ENCODE measurements at places on chromosomes 5 and 9. TPM values are rescaled to one million over a fixed set of nuclear protein-coding genes. Genes with fewer than 3 reads are reported as not detected.

Gene SLC4A9
- total RNA-seq: not detected

GRCh38 chr9:112751056-112751795 is 666 bp downstream of the SNX30 start:
- H3K4me1 ChIP-seq: no peaks in the 10 kb centered on the region
- peak overlapping the region; percentile 71 for H3K27ac ChIP-seq
- no peaks in the 10 kb centered on the region for H3K27me3 ChIP-seq
- H3K4me3 ChIP-seq: peak overlapping the region; percentile 93
- peak; percentile 61 for DNase-seq
- no peaks in the 10 kb centered on the region for H3K36me3 ChIP-seq

GRCh38 chr5:6761333-6761732 is 48.1 kb downstream of the TENT4A start:
- H3K4me1 ChIP-seq: no peaks in the 10 kb centered on the region
- no peaks in the 10 kb centered on the region for H3K27me3 ChIP-seq
- no peak overlapping the region for H3K4me3 ChIP-seq
- H3K36me3 ChIP-seq: no peaks in the 10 kb centered on the region
- H3K27ac ChIP-seq: no peak overlapping the region

GRCh38 chr5:74460694-74461093 is 179.8 kb downstream of the ENC1 start:
- DNase-seq: no peak
- no peak overlapping the region for H3K27ac ChIP-seq
- H3K4me1 ChIP-seq: no peaks in the 10 kb centered on the region
- no peaks in the 10 kb centered on the region for H3K27me3 ChIP-seq

Gene DEPDC1B
- total RNA-seq: under 0.01 TPM

DNA sequence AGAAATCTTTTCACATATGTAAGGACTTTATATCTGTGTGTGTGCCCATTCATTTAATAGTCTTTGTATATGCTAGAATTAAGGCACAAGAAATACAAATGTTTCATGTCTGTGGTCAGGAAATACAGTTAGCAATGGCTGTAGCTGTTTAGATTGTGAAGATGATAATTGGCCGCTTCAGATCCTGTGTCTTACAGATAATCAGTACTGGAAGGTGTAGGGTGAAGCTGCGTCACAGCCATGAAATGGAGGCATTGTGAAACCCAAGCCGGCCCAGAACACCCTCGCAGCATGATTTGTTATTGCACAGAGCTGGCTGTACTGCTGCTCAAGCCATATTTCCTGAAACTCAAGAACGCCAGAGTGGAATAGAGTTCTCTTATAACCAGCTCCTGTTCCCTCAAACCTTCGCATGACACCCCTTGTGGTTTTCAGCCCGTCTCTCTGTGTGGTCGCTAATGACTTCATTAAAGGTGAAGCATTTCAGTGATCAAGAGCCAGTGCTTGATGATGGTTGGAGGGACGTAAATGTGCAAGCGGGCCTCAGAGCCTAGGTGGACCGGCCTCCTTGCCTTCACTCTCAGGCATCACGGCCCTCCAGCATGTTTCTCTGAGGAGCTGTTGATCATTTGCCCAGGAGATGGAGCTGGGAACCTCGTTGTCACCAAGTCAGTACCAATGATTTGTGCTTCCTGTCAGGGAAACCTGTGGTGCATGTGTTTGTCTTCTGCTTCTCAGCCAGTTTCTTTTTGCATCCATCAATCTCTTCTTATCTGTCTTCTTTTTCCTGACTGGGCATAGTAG is 80.1 kb downstream of the F2RL2 start:
- DNase-seq: no peak
- no peak overlapping the region for H3K4me3 ChIP-seq
- H3K27ac ChIP-seq: peak overlapping the region; percentile 44
- H3K27me3 ChIP-seq: no peaks in the 10 kb centered on the region
- H3K36me3 ChIP-seq: no peaks in the 10 kb centered on the region

DNA sequence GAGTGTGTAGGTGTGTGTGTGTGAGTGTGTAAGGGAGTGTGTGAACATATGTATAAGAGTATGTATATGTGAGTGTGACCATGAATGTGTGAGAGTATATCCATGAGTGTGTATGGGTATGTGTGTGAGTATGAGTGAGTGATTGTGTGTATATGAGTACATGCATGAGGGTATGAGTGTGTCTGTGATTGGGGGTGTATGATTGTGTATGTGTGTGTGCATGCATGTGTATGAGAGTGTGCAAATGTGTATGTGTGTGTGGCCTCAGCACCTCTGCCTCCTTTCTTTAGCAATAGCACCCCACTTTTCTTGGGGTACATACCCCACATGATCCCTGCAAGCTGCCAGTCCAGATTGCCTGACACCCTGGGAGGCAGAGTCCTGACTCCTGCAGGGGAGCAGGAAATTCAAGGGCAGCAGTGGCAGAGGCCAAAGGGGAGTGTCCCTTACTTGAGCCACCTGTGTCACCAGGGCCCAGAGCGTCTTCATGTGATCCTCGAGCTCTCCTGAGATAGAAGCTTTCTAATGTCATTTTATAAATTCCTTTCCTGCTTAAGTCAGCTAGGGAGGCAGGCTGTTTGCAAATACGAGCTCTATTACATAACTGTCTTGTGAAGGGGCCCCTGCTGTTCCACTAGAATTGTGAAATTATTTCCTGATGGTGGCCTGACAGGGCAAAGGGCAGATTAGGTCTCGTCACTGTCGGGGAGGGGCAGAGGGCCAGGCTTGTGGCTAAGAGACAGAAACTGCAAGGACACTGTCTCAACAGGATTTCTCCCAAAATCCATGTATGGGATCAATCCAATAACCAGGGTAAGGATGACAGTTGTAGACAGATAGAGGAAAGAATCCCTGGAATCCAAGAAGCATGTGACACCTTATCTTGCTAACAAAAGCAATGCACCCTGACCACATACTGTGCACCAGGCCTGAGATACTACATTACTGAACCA is 389.1 kb downstream of the GADD45G start:
- no peaks in the 10 kb centered on the region for H3K36me3 ChIP-seq
- no peak overlapping the region for H3K4me3 ChIP-seq
- DNase-seq: no peak
- no peaks in the 10 kb centered on the region for H3K27me3 ChIP-seq

Gene PKD2L2
- total RNA-seq: 0.64 TPM

Gene ARL14EPL
- total RNA-seq: not detected

DNA sequence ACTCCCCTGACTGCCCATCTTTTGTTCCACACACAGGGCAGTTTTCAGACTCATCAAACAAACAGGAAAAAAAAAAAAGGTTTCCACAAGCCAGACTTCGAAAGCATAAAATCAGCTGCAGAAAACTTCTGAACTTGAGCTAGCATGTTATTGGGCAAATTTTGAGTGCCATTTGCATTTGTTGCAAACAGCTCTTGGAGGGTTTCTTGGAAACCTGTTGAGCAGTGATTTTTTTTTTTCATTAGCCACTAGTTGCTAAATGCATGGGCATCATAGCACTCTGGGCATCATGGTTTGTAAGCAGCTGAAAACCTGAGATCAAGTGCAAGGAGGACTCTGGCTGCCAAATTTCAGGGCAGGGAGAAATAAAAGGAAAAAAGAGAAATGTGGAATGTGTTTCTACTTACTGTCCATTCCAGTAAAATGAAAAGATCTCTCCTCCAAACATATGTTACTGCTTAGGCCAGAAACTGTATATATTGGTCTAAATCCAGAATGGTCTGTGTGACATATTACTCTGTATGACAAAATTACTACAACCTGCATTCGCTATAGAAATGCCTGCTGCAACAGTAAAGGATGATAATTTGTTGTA is 85.2 kb upstream of the SMIM23 start:
- H3K27ac ChIP-seq: no peak overlapping the region
- H3K36me3 ChIP-seq: no peaks in the 10 kb centered on the region
- no peak overlapping the region for H3K4me3 ChIP-seq
- no peak for DNase-seq
- no peaks in the 10 kb centered on the region for H3K4me1 ChIP-seq

GRCh38 chr5:160458806-160459800 is 37.4 kb downstream of the PTTG1 start:
- no peak for DNase-seq
- no peak overlapping the region for H3K4me3 ChIP-seq
- H3K4me1 ChIP-seq: no peaks in the 10 kb centered on the region
- H3K27me3 ChIP-seq: no peaks in the 10 kb centered on the region
- no peak overlapping the region for H3K27ac ChIP-seq

DNA sequence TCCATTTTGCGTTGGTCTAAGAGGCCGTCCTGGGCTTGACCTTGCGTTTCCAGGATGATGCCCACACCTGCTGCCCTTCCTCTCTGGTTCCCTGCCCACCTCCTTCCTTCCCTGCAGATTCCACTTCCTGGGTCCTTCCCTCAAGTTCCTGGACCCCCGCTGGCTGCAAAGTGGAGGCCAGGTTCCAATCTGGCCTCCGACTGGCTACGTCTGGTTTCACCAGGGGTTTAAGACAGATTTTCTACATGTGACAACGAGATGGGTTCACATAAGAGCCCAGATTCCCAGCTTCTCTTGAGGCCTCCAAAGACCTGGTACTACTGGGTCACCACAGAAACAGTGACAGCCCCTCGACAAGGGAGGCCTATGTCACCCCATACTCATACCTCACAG is 2.1 kb downstream of the MGAT4B start:
- H3K27ac ChIP-seq: peak overlapping the region; percentile 97
- peaks cover 9% of the 10 kb centered on the region for H3K4me1 ChIP-seq
- no peaks in the 10 kb centered on the region for H3K27me3 ChIP-seq
- H3K4me3 ChIP-seq: no peak overlapping the region
- DNase-seq: no peak

GRCh38 chr5:170552621-170553115 is 48.8 kb downstream of the KCNIP1 start:
- peak; percentile 36 for DNase-seq
- no peaks in the 10 kb centered on the region for H3K4me1 ChIP-seq
- H3K27ac ChIP-seq: no peak overlapping the region

DNA sequence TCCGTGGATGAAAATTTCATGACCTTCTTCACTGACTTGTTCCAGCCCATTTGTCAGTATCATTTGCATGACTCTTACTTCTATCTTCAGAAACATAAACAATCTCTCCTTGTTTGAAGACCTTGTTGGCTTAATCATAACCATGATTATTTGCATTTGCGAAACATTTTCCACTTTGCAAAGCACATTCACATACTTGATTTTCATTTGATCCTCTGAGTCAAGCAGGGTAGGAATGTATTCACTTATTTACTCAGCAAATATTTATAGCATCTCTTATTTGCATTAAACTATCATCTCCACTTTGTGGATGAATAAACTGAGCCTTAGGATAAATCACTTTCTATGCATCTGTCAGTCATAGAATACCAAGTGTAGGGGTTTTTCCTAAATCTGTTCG is 343.0 kb upstream of the SGCD start:
- no peaks in the 10 kb centered on the region for H3K36me3 ChIP-seq
- no peaks in the 10 kb centered on the region for H3K27me3 ChIP-seq
- no peak overlapping the region for H3K27ac ChIP-seq
- no peak for DNase-seq

GRCh38 chr5:150129813-150130492 is 25.7 kb downstream of the PDGFRB start:
- H3K27ac ChIP-seq: peak overlapping the region; percentile 17
- no peaks in the 10 kb centered on the region for H3K4me1 ChIP-seq
- no peaks in the 10 kb centered on the region for H3K36me3 ChIP-seq
- DNase-seq: peak; percentile 72
- H3K27me3 ChIP-seq: no peaks in the 10 kb centered on the region

DNA sequence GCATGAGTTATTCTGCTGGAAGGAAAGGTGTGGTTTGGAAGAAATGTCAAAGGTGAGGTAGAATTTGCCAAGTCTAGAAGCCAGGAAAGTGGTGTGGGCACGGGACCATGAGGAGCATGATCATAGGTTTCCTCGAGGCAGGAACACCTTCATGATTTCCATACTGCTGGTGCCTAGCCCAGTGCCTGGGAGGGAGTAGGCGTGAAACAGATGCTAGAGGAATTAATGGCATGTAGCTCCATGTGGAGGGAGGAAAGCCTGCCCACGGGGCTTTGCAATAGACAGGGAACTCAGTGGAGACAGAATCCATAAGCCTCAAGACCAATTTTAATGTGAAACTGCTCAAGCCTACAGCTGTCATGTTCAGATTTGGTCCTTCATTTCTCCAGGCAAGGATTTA is 35.1 kb downstream of the TTLL11 start:
- no peak for DNase-seq
- H3K4me3 ChIP-seq: no peak overlapping the region
- H3K27ac ChIP-seq: no peak overlapping the region
- H3K36me3 ChIP-seq: no peaks in the 10 kb centered on the region

DNA sequence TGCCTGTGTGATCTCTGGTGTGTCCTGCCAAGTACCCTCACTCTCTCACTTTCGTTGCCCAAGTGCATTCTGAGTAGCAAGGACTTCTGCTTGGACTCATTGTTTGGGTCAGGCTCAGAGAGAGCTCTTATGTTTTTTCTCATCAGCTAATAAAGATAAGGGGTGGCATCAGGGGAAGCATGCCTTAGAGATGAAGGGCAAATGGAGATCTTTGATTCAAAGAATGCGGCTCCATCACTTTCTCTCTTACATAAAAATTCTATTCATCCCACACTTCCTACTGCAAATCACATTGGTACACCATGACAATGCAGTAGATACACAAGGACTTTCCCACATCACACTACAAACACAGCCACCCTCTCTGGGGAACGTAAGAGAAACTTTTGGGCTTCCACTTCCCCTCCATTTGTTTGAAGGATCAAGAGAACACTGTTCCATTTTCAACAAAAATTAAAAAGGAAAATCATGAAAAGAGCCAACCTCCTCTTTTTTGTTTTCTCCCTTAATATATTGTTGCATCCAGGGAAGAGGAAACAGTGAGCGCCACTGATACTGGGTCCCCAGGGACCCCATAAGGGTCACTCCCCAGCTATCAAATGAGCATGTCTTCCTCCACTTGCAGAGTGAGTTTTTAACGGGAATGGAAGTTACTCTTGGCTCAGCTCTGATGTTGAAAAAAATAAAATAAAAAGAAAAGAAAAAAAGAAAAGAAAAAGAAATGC is 73.0 kb downstream of the ZNF366 start:
- H3K27me3 ChIP-seq: no peaks in the 10 kb centered on the region
- no peaks in the 10 kb centered on the region for H3K36me3 ChIP-seq
- no peak for DNase-seq
- H3K4me3 ChIP-seq: no peak overlapping the region
- H3K27ac ChIP-seq: peak overlapping the region; percentile 66
- no peaks in the 10 kb centered on the region for H3K4me1 ChIP-seq

Gene PCDHGB1
- total RNA-seq: 5.1 TPM

- no peaks in the 10 kb centered on the region for H3K4me1 ChIP-seq
- H3K4me3 ChIP-seq: no peak overlapping the region
- no peak for DNase-seq
Measured at GRCh38 chr5:59608745-59609144, 284.8 kb downstream of the PDE4D start.

GRCh38 chr5:87266914-87267573 is 639 bp upstream of the RASA1 start:
- no peaks in the 10 kb centered on the region for H3K36me3 ChIP-seq
- peak overlapping the region; percentile 86 for H3K4me3 ChIP-seq
- peak overlapping the region; percentile 92 for H3K27ac ChIP-seq

DNA sequence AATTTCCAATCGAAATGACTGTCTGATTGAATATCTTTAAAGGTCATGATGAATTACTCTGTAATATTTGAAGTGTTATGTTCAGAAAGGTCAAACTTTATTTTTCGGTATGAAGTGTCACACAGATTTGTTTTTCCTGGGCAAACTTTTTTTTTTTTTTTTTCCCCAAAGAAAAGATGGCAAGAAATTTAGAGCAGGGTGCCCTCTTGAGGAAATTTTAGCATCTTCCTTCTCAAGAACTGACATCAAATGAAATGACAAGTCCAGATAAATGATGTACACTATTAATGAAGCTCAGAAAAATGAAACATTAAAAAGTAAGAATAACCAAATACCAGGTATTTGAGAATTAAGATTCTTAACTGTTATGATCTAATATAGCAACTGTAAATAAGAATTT is 123.6 kb downstream of the INVS start:
- no peak for DNase-seq
- H3K4me3 ChIP-seq: no peak overlapping the region
- H3K27ac ChIP-seq: no peak overlapping the region
